ENCODE measurements at places on chromosomes 6 and 20.

GRCh38 chr6:44034931-44035345, 92.3 kb downstream of the MRPL14 start:
- no peaks in the 10 kb centered on the region for H3K36me3 ChIP-seq
- no peaks in the 10 kb centered on the region for H3K27me3 ChIP-seq
- peak overlapping the region; percentile 45 for H3K27ac ChIP-seq
- DNase-seq: no peak
- no peak overlapping the region for H3K4me3 ChIP-seq
- H3K4me1 ChIP-seq: peaks cover 36% of the 10 kb centered on the region

DNA sequence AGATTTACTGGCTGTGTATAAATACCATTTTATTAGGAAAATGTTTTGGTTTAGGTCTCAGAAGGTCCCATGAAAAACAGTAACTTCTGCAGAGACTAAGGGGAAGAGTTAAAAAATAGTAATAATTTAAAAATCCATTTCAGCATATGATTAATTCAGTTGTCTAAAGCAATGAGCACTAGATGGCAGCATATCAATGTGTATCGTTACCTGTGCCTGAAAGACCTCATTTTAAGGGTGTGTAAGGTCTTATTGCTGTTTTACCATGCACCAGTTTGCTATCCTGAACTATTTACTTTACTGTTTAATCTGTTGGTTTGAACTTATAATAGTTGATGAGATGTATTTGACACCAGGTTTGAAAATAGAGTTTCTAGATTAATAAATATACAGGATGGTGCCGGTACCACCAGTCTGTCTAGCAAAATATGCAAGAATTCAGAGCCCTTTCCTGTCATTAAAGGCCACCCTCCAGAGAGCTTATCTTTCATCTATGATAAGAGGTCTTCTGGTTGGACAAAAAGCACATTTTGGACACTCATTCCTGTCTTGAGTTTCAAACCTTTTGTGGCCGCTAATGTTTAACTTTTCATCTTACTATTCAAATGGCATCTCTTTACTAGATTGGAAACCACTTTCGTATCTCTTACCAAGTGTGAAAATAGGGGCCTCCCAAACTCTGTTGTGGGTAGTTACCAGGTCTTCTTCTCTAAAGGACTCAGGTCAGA, 8.9 kb upstream of the AHI1 start:
- DNase-seq: no peak
- H3K4me1 ChIP-seq: no peaks in the 10 kb centered on the region
- H3K4me3 ChIP-seq: no peak overlapping the region
- H3K27ac ChIP-seq: no peak overlapping the region
- H3K27me3 ChIP-seq: no peaks in the 10 kb centered on the region
- H3K36me3 ChIP-seq: no peaks in the 10 kb centered on the region

GRCh38 chr6:43222418-43223059, 6.7 kb downstream of the DNPH1 start:
- H3K4me1 ChIP-seq: peaks cover 5% of the 10 kb centered on the region
- H3K36me3 ChIP-seq: peaks cover 10% of the 10 kb centered on the region
- H3K27ac ChIP-seq: no peak overlapping the region

GRCh38 chr20:61762167-61762710, 303.4 kb downstream of the TAF4 start:
- peaks cover 12% of the 10 kb centered on the region for H3K27me3 ChIP-seq
- DNase-seq: no peak
- no peak overlapping the region for H3K27ac ChIP-seq
- H3K36me3 ChIP-seq: no peaks in the 10 kb centered on the region

All from osteocyte (in vitro differentiated cells).